HCT116 (cell line): ENCODE measurements at places on chromosomes 1 and 21.
A peak's percentile ranks its signal among the peaks of the same experiment; 100 is the strongest.

DNA sequence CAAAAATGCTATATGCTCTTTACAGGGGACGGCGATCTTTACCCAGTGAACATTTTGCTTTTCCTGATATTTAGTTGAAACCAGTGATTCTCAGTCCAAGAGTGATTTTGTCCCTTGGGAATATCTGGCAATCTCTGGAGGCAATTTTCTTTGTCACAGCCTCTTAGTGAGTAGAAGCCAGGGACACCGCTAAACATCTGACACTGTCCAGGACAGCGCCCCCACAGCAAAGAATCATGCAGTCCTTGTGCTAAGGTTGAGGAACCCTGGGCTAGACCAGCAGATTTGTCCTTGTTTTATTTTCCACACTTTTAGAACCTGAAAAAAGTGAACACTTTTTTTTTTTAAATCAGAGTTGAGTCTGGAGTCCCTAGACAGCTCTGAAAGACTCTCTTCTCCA is 13.1 kb downstream of the EVA1C start:
- no peak for DNase-seq

GRCh38 chr1:1079408-1080121 is 5.5 kb upstream of the RNF223 start:
- DNase-seq: peak; percentile 60

DNA sequence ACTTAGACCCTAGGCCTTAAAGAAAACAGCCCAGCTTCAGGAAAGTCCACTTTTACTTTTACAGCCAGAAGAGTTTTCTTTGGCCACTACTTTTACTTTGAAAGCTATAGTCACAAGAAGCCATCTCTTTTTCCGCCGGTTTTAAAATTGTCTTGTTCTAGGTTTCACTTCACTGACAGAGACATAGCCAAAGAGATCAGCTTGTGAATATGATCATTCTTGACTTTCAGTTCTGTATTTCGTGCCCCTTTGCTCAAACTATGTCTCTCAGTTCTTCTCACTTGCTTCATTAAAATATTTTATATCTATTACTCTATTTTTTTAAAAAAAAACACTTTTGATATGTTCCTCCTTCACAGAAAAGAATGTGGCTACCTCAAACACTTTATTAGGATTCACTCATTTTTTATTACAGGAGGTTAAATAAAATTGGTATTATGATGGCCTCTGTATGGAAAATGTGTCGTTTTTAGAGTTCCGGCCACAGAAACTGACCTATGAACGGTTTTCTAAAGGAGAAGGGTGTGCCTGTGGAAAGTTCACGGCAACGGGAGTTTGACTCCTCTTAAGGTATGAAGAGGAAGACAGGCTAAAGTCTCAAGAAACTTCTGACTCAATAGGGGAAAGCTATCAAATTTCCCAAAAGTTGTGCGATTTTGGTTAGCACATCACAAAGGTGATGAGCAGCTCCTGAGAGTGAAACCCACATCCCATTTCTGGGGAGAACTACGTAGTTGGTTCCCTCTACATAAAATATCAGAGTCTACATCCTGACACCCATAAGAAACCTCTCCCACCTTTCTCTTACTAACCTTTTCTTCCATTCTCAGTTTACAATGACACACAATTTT is 1.2 kb downstream of the MCOLN2 start:
- no peak for DNase-seq

- no peak for DNase-seq
Measured at GRCh38 chr21:41437729-41438128, 11.7 kb downstream of the MX1 start.

- DNase-seq: no peak
Measured at GRCh38 chr1:28482138-28482537, 23.7 kb upstream of the RCC1 start.

GRCh38 chr21:32456497-32456918 is 44.0 kb downstream of the EVA1C start:
- no peak for DNase-seq
